ENCODE measurements at places on chromosomes 5 and 9. TPM values are rescaled to one million over a fixed set of nuclear protein-coding genes. Genes with fewer than 3 reads are reported as not detected.

Gene C9
- total RNA-seq: not detected

Gene TRPM3
- total RNA-seq: 1.1 TPM

Gene INSYN2B
- total RNA-seq: 10.8 TPM

Gene RXFP3
- not detected for total RNA-seq

Gene RICTOR
- total RNA-seq: 30.9 TPM

Gene IL6ST
- 248 TPM for total RNA-seq

Gene TAF11L10
- not detected for total RNA-seq

Gene PRDM9
- total RNA-seq: not detected

Gene PCDHA1
- total RNA-seq: not detected

Data from endothelial cell of coronary artery (primary cell).